ENCODE measurements at places on chromosomes 16 and 17. TPM values are rescaled to one million over a fixed set of nuclear protein-coding genes. Genes with fewer than 3 reads are reported as not detected.

Gene WDR81
- 10.1 TPM for total RNA-seq

Gene NPIPA5
- total RNA-seq, result 2.1 TPM

Gene PERCC1
- total RNA-seq, result not detected

Gene ABCA10
- 1.8 TPM for total RNA-seq

Gene GGT6
- total RNA-seq, result not detected

Gene NXPH3
- total RNA-seq, result 0.23 TPM

GRCh38 chr16:8605554-8605953 is 15.2 kb upstream of the TMEM114 start:
- DNase-seq, result no peak

DNA sequence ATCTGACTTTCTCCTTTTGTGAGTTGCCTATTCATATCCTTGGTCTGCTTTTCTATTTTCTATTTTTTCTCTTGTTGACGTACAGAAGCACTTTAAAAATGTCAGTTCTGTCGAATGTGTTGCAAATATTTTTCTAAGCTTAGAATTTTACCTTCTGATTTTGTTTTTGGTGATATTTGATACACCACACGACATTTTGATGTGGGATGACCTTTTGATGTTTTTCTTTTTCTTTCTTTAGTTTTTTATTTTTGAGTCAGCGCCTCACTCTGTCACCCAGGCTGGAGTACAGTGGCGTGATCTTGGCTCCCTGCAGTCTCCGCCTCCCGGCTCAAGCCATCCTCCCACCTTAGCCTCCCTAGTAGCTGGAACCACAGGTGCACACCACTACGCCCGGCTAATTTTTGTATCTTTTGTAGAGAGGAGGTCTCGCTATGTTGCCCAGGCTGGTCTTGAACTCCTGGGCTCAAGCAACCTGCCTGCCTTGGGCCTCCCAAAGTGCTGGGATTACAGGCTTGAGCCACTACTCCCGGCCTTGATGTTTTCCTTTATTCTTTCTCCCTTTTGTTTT is 39.6 kb downstream of the WSB1 start:
- no peak for DNase-seq

DNA sequence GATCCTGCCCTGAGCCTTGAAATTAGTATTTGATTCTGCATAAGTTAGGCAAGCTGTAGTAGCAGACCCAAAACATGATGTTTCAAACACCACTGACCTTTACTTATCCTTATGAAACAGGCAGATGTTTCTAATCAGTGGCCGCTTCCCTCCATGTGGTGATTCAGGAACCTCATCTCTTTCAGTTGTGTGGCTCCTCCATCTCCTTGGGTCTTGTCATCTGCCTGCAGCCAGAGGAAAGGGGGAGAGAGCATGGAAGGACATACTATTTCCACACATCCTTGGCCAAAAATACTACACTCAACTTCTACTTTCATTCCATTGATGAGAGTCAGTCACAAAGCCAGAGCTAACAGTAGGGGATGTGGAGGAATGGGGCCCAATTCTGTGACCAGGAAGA is 41.6 kb upstream of the IRX6 start:
- DNase-seq, result no peak

DNA sequence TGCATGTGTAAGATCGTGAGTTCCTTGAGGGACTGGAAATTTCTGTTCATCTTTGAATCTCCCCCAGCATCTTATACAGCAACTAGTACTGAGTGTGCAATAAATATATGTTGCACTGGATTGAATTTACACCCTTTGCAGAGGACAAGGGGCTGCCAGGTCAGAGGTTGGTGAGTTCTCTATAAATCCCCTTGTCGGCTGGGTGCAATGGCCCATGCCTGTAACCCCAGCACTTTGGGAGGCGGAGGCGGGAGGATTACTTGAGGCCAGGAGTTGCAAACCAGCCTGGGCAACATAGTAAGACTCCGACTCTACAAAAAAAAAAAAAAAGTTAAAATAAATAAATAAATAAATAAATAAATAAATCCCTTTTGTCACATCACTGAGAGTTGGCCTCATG is 9.4 kb upstream of the SP6 start:
- DNase-seq, result no peak

DNA sequence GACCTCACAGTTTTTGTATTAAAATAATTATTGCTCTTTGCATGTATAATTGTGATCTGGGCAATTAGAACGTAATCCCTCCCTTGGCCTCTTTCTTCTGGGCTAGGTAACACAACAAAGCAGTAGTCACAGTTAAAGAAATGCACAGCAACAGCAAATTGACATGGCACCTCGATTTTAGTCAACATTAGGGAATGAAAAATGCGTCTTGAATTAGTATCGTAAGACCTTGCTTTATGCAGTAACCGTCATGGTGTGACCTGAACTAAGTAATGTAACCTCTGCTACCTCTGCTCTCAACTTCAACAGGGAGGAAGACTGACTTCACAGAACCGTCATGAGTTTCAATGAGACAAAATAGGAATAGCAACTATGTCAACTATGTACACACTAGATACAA is 265.4 kb upstream of the MAF start:
- no peak for DNase-seq

DNA sequence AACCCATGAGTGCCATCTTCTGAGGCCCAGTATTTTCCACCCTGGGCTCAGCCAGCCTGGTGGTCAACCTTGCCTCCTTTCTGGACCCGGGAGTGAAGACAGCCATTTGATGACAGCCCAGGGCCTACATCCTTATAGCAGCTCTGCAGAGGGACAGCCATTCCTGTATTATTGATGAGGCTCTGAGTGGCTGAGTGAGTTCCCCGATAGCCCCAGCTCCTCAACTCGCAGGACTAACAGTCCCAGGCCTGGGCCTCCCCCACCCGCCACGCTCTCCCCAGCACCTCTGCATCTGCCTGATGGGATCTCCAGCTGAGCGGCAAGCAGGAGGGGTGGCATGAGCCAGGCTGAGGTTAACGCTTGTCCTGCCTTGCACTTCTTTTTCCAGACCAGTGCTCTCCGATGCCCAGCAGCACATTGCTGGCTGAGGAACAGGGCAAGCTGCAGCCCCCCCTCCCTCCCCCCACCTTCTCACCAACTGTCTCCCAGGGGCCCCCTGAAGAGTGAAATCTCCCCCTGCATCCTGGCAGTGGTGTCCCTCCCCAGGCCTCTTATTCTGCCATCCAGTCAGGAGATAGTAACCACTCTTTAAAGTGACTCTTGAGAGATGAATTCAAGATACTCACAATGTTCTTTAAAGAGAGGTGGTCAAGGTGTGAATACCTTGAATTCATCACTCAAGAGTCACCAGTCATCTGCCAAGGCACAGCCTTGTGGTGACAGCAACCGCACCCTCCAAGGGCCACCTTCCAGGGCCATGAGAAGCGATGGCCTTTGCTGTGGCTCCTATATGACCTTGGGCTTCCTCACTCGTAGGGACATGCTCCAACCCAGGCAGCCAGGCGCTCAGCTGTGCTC is 23.5 kb downstream of the CACNG5 start:
- DNase-seq, result no peak

GRCh38 chr17:61179380-61179806 is 220.2 kb upstream of the TBX2 start:
- no peak for DNase-seq

- DNase-seq, result no peak
These were observed 24.1 kb downstream of the BAIAP2 start for GRCh38 chr17:81059026-81059425.

- no peak for DNase-seq
These were observed 16.7 kb downstream of the CTRL start for GRCh38 chr16:67914758-67915495.

GRCh38 chr17:7574176-7574953 is 5.1 kb upstream of the CD68 start:
- no peak for DNase-seq

DNA sequence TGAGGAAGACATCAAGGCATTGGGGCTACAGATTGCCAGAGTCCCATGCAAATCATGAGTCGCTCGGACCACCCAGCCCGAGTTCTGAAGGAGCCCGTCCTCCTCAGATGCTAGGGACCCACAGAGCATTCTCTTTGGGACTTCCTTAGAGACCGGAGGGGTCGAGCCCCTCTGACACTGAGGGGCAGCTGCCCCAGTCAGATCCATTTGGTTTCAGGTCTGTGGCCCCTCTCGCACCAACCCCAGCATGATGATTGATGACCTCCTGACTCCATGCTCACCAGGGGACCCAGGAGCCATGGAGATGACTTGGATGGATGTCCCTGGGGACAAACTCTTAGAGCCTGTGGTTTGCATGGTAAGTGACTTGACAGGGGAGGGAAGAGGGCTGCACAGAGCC is 8.0 kb downstream of the PDF start:
- DNase-seq, result no peak

- no peak for DNase-seq
These were observed 18.1 kb downstream of the SLC7A5 start for GRCh38 chr16:87851141-87851587.

DNA sequence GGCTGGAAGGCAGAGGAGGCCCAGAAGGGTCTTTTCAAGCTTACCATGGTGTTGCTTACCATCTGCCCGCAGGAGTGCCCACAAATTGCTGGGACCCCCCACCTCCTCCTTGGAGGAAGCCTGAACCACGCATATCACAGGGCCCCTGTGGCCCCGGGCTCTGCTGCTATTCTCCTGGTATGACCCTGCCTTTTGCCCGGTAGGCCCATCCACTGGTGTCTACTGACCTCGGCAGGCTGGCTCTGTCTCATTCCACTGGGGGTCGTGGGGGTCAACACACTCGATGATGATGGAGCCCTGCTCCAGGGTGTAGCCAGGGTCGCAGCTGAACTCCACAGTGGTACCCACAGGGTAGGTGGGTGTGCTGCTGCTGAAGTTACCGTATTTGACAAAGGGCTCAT is 8.2 kb upstream of the PHF12 start:
- no peak for DNase-seq

- no peak for DNase-seq
These were observed 1.1 kb upstream of the LLGL2 start for GRCh38 chr17:75524269-75524969.

DNA sequence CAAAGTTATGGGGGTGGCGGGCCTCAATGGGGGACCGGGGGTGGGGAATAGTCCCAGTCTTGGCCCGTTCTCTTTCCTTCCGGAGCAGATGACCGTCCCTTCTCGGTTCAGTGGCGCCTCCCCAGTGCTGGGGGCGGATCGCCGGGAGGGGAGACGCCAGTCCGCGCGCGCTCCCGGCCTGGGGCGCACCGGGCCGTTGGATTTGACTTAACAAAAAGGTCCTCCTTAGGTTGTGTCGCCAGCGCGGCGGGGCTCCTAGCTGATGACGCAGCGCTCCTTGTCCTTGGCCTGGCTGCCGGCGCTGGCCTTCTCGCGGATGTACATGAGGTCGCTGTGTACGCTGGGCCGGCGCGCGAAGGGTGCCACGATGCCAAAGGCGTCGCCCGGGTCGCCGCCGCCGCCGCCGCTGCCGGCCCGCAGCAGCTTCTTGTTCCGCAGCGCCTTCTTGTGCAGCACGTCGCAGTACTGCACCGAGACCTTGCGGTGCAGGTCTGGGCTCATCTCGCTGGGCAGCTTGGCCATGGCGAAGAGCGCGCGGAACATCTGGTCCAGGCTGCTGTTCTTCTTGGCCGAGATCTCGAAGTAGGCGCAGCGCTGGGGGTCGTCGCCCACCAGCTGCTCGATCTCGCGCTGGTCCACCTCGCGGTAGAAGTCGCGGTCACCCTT is 1.2 kb downstream of the RASD1 start:
- DNase-seq, result no peak

- DNase-seq, result no peak
These were observed 9.9 kb downstream of the TNS4 start for GRCh38 chr17:40491486-40491885.

GRCh38 chr17:49278076-49278475 is 47.5 kb upstream of the PHOSPHO1 start:
- DNase-seq, result no peak

DNA sequence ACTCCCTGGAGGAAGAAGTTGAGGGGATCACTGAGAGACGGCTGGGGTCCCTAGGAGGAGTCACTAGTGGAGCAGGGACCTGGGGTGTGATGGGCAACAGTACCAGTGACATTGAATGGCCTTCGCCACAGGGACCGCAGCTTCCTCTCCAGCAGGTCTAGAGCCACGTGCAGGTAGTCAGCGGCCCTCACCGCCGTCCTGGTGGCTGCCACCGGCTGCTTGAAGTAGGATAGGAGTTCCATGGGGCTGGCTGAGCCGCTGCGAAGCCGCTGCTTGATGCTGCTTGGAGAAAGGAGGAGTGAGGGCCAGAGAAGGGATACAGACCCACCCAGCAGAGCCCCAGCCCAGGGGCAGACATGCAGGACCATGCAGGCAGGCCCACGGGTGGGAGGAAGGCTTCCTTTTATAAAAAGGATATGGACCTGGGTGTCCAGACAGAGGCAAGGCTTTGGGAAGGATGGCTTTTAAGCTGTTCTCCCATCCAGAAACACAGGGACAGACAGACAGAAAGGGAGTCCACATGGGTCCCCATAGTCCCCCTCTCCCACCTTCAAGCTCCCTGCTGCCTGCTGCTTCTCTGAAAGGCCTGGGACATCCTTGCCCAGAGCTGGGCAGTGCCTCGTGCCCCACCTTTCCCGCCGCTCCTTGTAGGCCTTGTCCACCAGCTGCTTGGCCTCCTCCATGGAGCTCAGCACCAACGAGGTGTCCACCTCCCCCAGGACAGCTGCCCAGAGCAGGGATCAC is 827 bp downstream of the MPO start:
- no peak for DNase-seq

- no peak for DNase-seq
These were observed 471 bp downstream of the PARD6A start for GRCh38 chr16:67661101-67661761.

GRCh38 chr17:61461967-61462718 is 9.9 kb downstream of the TBX4 start:
- DNase-seq, result no peak

DNA sequence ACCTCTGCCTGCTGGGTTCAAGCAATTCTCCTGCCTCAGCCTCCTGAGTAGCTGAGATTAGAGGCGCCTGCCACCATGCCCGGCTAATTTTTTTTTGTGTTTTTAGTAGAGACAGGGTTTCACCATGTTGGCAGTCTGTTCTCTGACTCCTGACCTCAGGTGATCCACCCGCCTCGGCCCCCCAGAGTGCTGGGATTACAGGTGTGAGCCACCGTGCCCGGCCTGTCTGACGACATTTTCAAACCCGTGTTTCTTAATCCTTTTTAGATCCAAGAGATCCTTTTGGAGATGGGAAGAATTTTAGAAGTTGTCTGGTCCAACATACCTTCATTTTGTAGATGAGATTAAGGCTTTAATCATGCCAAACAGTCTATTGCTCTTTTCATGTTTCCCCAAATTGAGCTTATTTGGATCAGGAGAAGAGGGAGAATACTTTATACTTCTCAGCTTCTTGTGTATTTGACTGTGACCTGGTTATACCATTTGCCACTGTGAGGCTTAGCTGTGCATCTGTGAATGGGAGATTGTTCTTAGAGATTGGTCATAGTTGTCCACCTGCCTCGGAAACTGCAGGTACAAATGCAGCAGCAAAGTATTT is 25.8 kb downstream of the USP10 start:
- no peak for DNase-seq

Measured in H4 (cell line).